ENCODE measurements at places on chromosomes 2 and 18.

DNA sequence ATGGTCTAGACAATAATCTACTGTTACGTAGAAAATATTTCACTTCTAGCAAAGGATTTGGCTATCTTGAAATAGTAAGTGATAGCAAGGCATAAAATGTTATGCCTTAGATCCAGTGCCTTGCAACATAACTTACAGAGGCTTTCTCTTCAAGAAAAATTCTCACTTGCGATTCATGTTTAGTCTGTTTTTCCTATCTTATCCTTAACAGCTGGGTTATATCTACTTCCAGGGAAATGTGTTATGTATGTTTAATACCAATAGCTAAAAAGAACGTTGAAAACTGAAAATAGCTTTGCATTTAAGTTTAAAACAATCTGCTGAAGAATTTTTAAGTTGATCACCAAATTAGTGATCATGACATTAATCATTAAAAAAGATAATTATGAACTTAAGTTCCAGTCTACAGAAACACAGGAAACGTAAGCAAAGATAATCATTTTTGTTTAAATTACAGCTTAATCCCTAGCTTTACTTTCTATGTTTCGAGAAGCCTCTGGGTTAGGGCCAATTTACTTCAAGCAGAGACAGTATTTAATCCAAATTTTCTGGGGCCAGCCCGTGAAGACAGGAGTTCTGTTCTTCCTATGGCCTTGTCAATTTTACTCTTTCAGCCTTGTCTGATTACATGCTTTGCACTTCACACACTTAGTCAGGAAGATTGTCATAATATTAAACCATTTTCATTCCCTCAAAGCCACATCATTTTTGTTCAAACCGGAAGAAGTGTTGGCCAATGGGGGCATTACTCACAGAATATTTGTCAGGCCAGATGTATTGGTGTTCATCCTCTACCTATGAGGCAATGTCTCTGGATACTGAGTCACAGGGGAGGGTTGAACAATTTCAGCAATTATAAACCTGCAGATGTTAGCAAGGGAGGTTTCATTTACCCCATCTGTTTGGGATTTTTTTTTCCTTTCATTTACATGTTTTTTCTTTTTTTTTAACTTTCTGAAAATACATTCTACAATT, 1132.9 kb upstream of the ZEB2 start:
- DNase-seq = no peak

GRCh38 chr2:216519154-216519762, 20.6 kb downstream of the RPL37A start:
- DNase-seq = peak; percentile 68

- DNase-seq = no peak
Observed at GRCh38 chr2:30454571-30454970, 7.5 kb downstream of the LCLAT1 start.

GRCh38 chr2:113007250-113007649, 2.0 kb downstream of the IL36A start:
- no peak for DNase-seq

DNA sequence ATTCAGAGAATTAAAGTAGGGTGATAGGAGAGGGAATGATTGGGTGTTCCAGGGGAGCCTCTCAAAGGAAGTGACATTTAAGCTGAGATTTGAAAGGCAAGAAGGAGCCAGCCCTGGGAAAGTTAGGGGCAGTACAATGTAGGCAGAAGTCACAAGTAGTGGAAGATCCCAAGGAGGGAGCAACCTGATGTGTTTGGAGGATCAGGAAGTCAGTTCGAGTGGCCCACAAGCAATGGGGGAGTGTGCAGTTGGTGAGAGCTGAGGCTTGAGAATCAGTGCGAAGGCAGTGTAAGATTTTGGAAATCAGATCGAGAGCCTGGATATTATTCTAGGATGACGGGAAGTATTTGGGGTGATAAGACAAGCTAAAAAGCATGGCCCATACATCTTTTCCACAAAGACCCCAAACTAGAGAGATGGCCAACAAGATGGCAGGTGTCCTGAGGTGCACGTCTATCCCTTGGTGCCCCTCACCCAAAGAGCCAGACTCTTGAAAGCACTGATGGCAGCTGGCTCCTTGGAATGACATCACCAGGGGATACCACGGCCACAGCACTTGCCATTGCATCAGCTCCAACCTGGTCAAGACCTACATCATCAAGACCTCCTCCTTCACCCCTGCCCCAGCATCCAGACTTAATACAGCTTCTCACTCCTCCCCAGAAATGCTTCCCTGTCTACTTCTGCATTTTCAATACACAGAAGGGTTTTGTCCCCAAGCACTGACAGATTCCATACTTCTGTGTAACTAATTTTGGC, 127.3 kb downstream of the BCL2 start:
- DNase-seq = no peak

Data from pancreas (tissue), 10 donors.